NB4 (cell line): ENCODE measurements at places on chromosomes 5 and 9.

DNA sequence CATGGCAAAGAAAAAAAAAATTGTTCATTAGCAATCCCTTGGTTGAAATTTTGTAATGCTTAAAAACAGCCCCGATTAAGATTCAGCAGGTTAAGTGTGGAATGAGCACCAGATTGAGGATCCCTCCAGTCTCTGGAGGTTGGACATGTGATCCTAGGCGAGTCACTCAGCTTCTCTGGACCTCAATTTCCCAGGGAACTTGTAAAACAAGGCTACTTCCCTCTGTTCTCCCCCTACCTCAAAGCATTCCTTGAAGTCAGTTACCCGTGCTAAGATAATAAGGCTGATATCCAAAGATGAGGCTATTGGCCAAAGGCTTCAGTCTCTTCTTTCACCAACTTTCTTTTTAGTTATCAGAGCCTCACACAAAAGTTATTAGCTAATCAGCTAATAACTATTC, 2.9 kb downstream of the KLHL3 start:
- DNase-seq: no peak

DNA sequence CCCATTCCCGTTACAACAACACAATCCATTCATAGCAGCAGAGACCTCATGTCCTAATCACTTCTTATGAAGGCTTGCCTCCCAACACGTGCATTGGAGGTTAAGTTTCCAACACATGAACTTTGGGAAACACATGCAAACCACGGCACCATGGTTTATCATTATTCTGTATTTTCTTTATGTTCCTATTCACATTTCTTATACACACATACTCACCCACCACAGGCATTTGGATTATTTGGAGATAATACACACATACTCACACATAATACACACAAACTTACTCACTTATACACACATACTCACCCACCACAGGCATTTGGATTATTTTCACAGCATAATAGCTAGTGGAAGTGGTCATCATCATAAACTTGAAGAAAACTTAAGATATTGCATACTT, 75.6 kb downstream of the C7 start:
- DNase-seq: no peak

DNA sequence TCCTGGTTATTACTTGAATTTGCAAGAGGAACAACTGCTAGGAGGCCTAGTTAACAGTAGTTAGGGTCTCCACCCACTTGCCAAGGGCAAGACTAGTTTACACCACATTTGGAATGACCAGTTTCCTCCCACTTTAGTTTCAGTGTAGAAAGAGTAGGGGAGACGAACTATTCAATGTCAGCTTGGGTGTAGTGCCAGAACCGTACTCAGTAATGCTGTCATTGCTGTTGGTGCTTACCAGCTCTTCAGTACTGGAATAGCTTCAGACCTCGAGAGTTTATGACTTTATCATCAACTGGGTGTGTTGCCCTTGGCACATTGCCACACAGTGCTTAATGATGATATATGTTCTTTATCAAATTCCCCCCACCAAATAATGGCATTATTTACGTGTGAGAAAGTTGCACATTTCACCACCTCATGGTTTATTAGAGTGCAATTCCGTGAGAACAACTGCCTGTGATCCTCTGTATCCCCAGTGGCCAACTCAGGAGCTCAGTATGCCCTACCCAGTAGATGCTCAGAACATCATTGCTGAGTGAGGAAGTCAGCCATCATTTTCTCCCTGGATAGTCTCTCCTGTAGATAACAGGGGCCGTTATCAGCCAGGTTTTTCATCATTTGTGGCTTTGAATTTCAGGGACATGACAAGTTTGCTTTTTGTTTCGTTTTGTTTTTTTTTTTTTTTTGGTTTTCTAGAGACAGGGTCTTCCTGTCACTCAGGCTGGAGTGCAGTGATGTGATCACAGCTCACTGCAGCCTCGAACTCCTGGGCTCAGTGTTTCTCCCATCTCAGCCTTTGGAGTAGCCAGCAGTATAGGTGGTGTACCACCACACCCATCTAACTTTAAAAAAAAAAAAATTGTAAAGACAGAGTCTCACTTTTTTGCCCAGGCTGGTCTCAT, 67.3 kb downstream of the DOCK8 start:
- peak; percentile 31 for DNase-seq

GRCh38 chr9:109229682-109230081, 62.6 kb upstream of the FRRS1L start:
- no peak for DNase-seq

GRCh38 chr5:36763454-36763853, 113.1 kb upstream of the NIPBL start:
- no peak for DNase-seq

GRCh38 chr9:74920944-74921626, 31.6 kb downstream of the C9orf40 start:
- no peak for DNase-seq

DNA sequence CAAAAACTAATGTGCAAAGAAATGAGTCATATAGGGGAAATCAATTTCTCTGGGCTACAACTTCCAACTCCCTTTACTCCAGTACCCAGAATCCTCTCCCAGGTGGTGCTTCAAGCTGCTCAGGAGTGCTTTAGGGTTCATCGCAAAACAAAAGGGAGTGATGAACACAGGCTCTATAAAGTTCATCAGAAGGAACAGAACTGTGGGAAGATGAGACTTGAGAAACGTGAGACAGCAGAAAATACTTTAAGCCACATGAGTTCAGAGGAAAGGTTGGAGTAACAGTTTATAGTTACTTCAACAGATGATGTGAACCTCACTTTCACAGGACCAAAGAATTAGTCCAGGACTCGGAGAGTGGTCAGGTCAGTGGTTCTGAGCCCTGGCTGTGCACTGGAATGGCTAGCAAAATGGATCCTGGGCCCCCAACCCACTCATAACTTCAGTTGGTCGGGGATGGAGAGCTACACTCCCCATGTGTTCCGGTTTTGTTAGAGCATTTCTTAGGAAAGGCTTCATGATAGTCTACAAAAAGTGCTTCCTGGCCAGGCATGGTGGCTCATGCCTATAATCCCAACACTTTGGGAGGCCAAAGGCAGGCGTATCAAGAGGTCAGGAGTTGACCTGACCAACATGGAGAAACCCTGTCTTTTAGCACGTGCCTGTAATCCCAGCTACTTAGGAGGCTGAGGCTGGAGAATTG, 4.3 kb downstream of the RPL12 start:
- peak; percentile 46 for DNase-seq

DNA sequence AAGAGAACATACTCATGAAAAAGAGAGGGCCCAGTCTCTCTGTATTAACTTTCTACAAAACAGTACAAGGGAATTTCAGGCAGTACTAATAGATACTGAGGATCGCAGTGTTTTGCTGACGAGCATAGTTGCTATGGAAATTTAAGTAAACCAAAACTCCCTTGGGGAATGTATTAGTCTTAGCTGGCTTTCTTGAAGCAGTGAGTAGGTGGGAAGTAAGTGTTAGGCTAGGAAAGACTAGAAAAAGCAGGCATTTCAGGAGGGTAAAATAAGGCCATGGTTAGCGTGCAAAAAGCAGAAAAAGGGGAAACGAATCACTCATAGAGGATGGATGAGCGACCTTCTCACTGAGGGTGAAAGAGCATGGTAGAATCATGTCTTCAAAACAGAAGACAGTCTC, 84.3 kb upstream of the ACTBL2 start:
- peak; percentile 1 for DNase-seq

GRCh38 chr5:175288048-175288621, 155.8 kb downstream of the DRD1 start:
- no peak for DNase-seq

DNA sequence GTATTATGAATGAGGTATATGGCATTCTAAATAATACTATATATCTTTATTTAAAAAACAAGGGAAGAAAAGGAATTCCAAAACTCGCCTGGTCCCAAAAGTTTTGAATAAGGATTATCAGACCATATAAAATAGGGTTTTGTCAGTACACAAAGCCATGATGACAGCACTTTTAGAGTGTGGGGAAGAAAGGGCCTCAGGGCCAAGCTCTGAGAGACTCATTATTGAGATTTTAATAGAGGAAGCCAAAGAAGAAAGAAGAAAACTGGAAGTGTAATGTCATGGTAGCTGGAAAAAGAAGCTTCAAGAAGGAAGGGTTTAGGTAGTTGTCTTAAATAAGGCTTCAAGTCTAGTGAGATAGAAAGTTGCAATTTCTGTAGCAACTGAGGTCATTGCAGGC, 53.0 kb downstream of the FCHO2 start:
- DNase-seq: no peak

DNA sequence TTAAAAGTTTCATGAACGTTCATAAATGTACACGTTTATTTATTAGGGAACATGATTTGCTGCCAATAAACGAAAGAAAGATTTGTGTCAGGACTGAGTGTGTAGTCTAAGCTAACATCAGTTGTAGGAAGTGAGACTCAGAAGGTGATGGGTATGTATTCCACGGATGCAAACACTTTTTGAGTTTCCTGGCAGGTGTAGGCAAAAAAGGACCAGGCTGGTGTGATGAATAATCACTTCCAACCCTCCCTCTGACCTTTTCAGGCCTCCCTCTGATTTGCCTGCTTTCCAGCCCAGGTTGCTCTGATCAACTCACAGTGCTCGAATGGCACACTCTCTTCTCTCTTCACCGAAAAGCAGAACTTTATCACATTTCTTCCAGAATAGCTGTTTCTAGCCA, 51.8 kb downstream of the BASP1 start:
- no peak for DNase-seq

DNA sequence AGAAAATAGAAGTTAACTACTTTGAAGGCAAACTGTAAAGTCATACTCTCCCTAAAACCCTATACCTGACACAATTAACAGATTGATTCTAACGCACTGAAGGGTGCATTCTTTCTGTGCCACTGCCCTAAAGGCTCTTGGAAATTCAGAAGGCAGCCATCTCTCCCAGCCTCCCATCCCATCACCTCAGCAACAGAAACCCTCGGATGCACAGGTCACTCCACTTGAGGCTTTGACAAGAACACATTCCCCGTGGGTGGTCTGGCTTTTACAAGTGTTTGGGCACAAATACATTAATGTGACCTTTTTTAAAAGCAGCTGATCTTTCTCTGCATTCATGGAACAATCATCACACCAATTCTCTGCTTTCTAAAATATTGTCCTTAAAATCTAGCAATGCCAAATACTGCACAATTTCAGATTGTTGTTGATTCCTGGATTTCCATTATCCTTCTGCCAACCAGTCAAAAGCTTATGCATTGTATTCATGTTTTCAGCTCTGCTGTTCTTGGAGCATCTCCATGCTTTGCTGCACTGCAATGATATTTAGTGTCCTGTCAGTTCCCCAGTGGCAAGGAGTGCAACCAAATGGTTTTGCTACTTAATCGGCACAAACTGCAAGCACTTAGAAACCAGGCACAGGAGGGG, 175.6 kb downstream of the TMEM161B start:
- DNase-seq: no peak

- no peak for DNase-seq
These were observed 44.8 kb downstream of the NIM1K start for GRCh38 chr5:43236653-43237355.

GRCh38 chr9:87179553-87180340, 232.4 kb upstream of the GAS1 start:
- DNase-seq: no peak

DNA sequence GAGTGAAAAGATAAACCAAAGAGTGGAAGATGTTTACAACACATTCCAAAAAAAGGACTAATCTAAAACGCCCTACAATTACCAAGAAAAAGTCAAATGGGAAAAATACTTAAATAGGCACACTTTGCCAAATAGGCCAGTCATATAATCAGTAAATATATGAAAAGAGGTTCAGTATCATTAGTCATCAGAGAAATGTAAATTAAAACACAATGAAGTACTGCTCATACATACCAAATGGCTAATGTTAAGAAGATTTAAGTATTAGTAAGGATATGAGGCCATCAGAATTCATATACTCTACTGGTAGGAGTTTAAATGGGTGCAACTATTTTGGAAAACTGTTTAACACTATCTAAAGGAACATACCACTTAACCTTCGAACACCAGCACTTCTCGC, 47.6 kb downstream of the ZDHHC21 start:
- DNase-seq: no peak

GRCh38 chr5:90554358-90555006, 4.1 kb upstream of the ADGRV1 start:
- no peak for DNase-seq

DNA sequence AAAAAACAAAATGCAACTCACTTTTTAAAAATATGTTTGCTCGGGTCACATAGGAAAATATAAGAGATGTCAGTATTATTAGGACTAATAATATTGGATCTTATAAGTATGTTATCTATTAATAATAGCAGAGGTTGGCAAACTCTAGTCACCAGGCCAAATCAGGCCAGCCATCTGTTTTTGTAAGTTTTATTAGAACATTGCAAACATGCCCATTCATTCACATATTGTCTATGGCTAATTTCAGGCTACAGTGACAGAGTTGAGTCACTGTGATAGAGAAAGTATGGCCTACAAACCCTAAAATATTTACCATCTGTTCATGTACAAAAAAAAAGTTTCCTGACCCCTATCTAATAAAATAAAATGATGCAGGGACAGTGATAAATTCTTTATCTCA, 97.7 kb upstream of the CDH6 start:
- no peak for DNase-seq

DNA sequence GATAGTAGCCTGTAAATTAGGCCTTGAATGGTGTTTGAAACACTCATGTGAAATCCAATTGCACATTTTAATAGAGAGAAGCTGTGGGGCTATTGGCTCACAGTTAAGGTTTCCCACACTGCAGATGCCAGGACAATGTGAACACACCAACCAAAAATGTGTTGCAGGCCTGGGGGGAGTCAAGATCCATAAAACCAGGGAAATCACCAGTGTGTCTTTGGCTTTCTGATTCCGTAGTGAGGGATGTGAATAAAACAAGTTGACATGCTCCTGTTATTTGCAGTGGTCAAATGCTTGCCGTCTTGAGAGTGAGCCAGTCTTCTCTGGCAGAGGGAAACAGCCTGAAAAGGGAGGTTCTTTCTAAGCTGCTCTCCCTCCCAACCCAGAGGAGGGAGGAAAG, 79.0 kb downstream of the ZNF462 start:
- DNase-seq: no peak

GRCh38 chr9:127521919-127522304, 70.6 kb downstream of the LRSAM1 start:
- DNase-seq: no peak

GRCh38 chr9:13480693-13481092, 201.2 kb upstream of the MPDZ start:
- no peak for DNase-seq
